ENCODE measurements at places on chromosomes 16 and 17.
A peak's percentile ranks its signal among the peaks of the same experiment; 100 is the strongest.

DNA sequence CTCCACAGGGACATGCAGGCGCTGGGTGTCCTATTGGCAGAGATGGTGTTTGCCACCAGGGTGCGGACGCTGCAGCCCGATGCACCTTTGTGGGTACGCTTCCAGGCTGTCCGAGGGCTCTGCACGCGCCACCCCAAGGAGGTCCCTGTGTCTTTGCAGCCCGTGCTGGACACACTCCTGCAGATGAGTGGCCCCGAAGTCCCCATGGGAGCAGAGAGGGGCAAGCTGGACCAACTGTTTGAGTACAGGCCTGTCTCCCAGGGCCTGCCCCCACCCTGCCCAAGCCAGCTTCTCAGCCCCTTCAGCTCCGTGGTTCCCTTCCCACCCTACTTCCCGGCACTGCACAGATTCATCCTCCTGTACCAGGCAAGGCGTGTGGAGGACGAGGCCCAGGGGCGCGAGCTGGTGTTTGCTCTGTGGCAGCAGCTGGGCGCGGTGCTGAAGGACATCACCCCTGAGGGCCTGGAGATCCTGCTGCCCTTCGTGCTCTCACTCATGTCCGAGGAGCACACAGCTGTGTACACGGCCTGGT lies 2.8 kb downstream of the WDR81 start:
- DNase-seq: no peak

DNA sequence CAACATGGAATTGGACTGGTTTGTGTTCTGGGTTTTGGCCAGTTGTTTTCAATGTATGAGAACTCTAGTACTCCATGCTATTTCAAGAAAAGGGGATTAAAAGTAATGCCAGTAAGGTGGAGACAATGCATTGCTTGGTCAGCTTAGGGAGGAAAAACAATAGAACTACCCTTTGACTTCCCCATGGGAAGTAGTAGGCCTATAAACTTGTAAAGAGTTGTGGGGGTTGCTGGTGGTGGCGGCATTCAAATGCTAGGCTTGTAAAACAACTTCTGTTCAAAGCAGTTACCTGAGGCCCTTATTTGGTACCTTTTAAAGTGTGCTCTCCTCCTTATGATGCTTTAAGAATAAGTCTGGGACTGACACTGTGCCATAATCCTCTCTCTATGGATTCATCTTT lies 9.4 kb downstream of the MAP3K3 start:
- no peak for DNase-seq

DNA sequence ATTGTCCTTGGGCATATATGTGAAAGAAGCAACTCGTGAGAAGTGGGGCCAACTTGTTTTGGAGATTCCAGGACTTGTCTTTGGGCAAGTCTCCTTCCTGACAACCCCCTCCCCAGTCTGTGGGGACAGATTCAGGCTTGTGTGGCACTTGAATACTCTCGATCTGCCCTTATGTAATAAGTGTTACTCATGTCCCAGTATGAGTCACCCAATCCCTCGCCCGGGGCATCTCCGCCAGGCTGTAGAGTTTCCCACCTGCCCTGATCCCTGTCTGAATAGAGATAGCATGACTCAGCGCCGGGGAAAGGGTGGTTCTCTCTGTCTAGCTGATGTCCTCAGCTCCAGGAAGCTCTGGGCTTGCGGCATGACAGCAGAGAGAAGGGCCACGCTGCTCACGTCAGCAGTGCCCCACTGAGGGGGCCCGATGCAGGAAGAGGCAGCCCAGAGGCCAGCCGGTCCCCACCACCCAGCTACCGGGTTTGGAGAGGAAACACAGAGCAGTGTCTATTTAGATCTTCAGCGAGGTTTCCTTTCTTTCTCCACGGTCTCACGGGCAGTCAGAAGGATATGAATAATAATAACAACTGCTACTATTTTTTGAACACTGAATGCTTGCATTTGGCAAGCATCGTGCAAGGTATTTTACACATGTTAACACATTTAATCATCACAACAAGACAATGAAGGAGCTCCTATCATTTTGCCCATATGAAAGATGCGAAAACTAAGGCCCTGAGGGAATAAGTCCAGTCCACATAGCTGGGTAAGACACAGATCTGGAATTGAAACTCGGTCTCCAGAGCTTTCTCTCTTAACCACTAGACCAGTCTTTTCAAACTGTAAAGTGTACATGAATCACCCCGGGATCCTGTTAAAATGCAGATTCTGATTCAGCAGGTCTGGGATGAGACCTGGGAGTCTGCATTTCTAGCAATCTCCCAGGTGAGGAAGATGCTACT lies 426.7 kb upstream of the MAF start:
- no peak for DNase-seq

DNA sequence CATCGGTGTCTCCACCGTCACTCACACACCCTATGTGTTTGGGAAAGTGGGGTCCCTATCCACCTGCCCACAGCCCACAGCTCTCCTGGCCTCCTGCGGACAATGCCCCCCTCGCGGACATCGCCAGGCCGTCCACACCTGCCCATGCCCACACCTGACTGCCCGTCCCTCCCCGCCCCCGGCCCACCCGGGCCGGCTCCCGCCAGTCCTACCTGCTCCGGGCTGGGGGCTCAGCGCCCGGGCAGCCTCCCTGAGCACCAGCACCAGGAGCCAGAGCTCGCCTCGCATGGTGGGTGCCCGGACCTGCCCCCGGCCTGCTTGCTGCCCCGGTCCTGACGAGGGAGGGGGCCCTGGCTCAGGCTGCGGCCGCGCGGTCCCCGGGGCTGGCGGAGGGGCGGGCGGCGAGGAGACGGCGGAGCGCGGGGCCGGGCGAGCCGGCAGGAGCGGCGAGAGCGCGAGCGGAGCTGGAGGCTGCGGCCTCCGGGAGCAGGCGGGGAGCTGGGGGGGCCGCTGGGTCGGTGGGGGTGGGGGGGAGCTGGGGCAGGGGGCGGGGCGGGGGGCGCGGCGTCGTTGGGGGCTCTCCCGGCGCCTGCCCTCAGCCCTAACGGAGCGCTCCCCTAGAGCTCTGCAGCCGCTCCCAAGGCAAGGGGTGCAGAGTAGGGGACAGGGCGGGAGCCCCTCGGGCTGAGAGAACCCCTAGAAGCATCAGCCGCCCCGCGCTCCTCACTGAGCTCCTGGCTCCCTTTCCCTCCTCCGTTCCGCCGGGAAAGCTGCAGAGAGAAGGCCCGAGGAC lies at the start of gene PLXDC1:
Gene PLXDC1, minus strand, starts transcription at position 488 of the 793 bp plus-strand sequence. Its CDS starts 200 bp downstream, at position 288.
- DNase-seq: no peak

DNA sequence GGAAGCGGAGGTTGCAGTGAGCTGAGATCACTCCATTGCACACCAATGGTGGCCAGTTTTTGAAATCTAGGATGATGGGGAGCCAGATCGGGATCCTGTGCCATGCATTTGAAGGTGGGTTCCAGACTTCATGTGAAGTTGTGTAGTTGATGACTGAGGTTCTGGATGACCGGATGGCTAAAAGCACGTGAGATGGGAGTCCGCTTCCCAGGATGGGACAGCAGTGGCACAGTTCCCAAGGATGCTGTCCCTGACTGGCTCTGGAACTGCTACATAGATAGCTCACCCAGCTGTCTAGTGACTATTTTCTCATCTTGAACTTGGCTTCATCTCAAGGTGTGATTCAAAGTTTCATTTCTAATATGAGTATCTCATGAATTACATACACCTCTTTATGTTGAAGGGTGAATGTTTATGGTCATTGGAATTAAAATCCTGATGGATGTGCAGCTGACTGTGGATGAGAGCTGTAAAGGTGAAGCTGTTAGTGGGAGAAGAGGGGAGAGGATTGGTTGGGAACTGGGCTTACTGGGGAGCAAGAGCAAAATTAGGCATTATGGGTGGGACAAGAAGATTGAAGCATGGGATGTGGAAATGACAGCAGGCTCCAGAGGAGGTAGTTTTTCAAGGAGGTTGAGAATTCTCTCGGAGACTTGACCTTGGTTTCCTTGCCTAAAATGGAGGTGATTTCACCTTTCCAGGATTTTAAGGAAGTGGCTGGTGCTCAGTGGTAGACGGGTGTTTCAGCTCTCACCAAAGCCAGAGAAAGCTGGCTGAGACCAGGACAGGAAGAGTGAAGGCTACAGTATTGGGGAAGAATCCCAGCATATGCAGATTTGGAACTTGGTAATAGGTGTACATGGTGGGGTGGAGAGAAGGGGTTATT lies 8.2 kb downstream of the TUFM start:
- no peak for DNase-seq

DNA sequence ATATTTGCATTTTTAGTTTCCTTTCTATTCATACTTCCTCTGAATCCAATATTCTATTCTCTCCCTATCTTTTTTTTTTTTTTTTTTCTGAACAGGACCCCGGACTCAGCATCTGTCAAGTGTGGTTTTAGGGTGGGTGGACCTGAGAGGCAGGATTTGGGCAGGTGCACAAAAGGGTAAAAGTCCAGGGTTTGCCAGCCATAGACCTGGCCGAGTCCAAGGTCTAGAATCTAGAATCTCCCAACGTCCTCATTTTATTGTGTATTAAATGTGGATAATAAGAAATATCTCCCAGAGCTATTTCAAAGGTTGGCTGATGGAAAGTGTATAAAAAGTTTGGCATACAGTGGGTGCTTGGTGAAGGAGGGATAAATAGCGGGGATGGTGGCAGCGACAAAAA lies 273.3 kb upstream of the MAF start:
- no peak for DNase-seq

GRCh38 chr16:3295783-3296182 lies 9.4 kb downstream of the TIGD7 start:
- DNase-seq: no peak

GRCh38 chr16:58114827-58115825 lies 14.1 kb downstream of the CFAP20 start:
- no peak for DNase-seq

GRCh38 chr17:27315322-27315721 lies 21.4 kb downstream of the WSB1 start:
- DNase-seq: peak; percentile 55

DNA sequence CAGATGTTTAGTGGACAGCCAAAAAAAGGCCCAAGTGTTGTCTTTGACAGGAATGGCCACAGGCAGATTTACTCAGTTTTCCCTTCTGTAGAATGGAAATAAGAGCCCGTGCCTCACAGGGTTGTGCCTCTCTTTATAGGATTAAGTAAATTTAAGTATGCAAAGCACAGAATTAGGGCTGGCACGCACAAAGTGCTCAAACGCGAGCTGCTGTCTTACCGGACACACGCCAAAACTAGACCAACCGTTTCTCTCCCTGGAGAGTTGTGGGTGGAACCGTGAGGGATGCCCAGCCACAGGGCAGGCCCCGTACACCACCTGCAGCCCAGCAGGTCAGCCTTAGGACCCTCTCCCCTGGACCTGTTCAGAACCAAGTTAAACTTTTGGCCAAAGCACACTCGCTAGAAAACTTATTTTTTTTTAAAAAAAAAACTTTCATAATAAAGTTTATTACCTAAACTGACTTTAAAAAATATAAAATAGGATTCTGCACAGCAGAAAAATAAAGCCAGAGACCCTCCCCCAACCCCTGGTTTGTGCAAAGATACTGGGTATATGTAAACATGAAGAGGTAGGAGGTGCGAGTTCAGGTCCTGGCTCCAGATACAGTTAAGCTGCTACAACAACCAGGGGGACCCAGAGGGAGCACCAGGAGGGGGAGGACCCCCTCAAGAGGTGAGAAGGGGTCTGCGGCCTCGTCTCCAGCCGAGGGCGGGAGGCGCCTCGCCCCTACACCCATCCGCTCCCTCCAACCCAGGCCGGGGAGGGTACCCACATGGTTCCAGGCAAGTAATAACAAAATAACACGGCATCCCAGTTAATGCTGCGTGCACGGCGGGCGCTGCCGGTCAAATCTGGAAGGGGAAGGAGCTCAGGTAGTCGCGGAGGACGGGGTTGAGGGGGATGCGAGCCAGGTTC lies 1.8 kb downstream of the SOCS1 start:
- no peak for DNase-seq

DNA sequence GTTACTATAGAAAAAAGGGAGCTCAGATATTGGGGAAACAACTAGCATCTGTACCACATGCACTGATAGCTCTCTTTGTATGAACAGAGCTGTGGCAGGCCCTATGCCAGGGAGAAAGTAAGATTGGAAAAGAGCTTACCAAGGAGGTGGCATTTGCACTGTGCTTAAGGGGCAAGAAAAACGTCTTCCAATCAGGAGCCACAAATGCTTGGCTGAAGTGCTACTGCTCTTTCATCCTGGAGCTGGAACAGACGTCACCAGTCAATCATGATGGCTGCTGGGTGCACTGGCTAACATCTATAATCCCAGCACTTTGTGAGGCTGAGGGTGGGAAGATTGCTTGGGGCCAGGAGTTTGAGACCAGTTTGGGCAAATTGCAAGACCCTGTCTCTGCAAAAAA lies 218.5 kb downstream of the SEC14L1 start:
- no peak for DNase-seq

- peak; percentile 65 for DNase-seq
Observed at GRCh38 chr17:50923611-50924010, 57.5 kb upstream of the TOB1 start.

DNA sequence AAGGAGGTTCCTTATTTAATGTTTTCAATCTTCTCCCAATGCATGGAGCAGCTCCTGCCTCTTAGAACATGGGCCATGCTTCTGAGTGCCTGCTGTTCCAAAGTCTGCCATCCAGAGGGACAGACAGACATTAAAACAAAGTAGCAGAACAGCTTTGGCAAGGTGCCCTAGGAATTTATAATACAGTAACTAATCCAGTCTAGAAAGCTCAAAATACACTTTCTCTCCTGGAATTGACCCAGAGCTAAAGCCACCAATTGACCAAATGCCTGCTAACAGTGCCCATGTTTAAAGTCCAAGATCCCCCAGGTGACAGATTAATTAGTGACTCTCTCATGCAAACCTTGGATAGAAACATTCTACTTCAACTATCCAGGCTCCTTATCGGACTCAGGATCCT lies 11.1 kb upstream of the CHRNE start:
- peak; percentile 14 for DNase-seq

- peak; percentile 41 for DNase-seq
Observed at GRCh38 chr16:65122724-65123395, 997 bp upstream of the CDH11 start.

Data from D341Med (cell line).